ENCODE measurements at places on chromosomes 7 and 10. TPM values are rescaled to one million over a fixed set of nuclear protein-coding genes. Genes with fewer than 3 reads are reported as not detected.
A peak's percentile ranks its signal among the peaks of the same experiment; 100 is the strongest.

DNA sequence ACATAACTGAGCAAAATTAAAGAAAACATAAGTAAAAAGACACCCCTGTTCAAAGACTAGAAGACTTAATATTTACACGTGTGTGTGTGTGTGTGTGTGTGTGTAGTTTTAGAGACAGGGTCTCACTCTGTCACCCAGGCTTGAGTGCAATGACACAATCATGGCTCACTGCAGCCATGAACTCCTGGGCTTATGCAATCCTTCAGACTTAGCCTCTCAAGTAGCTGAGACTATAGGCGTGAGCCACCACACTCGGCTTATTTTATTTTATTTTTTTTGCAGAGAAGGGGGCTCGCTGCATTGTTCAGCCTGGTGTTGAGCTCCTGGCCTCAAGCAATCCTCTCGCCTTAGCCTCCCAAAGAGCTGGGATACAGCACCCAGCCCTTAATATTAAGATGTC lies 90.3 kb downstream of the JMJD1C start:
- DNase-seq, result no peak

GRCh38 chr7:36547416-36547815 lies 157.8 kb downstream of the ANLN start:
- peak; percentile 36 for DNase-seq

DNA sequence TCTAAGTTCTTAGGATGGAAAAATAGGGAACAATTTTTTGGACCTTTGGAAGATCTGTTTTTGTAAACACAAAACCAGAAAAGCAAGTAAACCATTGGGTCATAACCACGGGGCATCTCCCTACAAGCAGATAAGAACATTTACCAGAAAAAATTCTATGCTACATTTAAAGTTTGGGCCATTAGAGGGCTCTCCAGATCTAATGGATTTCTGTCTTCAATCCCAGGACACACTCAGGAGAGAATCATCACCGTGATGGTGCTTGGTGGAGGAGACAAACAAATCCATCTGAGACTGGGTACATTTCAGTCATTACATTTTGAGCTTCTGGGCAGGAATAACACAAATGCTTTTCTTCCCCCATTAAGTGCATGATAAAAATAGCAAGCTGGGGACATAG lies 178.4 kb upstream of the TARP start:
- peak; percentile 57 for DNase-seq

The GPR15LG gene
- total RNA-seq, result not detected

The FAM25G gene
- not detected for total RNA-seq
